ENCODE measurements at places on chromosomes 16 and 17. TPM values are rescaled to one million over a fixed set of nuclear protein-coding genes. Genes with fewer than 3 reads are reported as not detected.

DNA sequence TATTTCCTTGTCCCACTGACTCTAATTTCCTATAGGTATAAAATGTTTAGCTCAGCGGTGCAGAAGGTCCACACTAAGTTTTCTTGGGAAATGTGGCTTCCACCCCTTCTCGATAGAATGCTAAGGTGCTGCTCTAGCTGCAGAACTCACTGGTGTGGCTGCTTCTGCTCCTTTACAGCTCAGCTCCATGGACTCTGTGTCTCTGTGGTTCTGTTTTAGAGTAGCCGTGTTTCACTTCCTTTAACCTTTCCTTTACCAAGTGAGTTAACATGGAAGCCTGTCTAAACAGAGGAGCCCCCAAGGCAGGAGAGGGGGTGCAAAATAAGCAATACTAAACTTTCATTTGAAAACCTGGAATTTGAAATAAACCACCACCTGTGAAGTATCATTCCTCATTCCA is 65.3 kb downstream of the SPECC1 start:
- DNase-seq = no peak
- H3K27ac ChIP-seq = peak overlapping the region; percentile 7
- no peaks in the 10 kb centered on the region for H3K27me3 ChIP-seq

The WIPF2 gene
- total RNA-seq = 10.6 TPM

DNA sequence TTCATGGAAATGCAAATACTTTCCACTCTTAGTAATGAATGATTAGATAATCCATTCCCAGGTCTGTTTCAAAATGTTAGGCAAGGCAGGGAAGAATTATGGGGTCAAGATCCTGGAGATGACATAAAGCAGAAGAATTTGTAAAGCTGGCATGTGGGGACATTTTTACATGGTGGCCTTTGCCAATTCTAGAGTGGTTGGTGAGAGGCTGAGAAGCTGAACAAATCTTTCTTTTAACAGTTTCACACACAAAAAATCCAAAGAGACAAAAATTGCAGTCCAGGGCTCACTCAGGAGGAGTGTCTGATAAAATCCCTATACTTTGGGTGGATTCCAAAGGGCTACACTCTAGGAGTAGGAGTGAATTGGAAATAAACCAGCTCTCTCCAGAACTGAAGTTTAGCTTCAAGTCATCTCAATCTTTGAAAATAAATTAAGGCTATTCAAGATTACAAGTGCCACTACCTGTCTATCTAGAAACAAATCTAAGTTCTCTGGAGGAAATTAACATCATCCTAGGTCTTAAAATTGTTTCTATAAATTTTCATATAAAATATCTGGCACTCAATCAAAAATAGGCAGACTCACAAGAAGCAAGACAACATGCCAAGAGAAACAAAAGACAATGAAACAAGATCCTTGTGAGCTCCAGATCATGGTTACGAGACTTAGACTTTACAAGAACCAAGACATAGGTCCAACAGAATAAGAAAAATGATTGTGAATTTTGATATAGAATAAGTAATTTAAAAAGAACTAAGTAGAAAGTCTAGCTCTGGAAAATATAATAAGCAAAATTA is 113.0 kb upstream of the AXIN2 start:
- DNase-seq = no peak
- no peaks in the 10 kb centered on the region for H3K4me1 ChIP-seq
- H3K27me3 ChIP-seq = no peaks in the 10 kb centered on the region
- H3K4me3 ChIP-seq = no peak overlapping the region

DNA sequence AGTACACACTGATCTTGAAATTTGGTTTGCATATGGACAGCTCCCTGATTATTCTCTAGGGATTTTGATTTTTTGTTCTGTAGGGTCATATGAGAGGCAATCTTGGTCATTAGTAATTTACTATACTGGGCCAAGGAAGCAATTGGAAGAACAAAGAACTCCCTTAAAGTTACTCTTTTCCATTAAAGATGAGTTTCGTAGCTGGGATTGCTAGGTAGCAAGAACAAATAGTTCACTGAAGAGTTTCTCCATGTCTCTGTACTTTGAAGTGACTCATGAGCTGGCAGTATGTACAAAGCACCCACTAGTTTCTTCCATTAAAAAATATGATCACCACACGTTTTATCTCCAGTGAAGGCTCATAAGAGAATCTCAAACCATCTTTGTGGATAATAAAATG is 6.2 kb upstream of the BCAS3 start:
- H3K27ac ChIP-seq = no peak overlapping the region
- H3K27me3 ChIP-seq = no peaks in the 10 kb centered on the region
- H3K4me1 ChIP-seq = peaks cover 1% of the 10 kb centered on the region

- H3K36me3 ChIP-seq = no peaks in the 10 kb centered on the region
- no peaks in the 10 kb centered on the region for H3K27me3 ChIP-seq
- H3K4me3 ChIP-seq = no peak overlapping the region
- H3K4me1 ChIP-seq = no peaks in the 10 kb centered on the region
These were observed 240.1 kb downstream of the GSG1L start for GRCh38 chr16:27823421-27823820.

The CISD3 gene
- total RNA-seq = 12.8 TPM

DNA sequence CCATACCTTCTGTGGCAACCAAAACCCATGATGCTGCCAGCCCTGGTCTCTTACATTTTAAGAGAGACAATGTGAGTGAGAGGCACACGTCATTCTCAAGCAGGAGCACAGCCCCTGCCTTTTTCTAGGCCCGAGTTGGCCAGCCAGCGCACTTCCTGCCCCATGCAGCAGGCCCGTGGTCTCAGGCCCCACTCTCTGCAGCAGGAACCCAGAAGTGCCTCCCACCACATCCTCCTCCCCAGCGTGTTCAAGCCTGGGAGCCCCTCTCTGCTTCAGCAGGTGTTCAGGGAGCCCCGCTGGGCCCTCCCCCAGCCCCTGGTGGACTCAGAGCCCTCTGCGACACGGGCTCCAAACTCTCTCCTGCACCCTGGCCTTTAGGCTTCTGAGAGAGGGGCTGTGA is 30.5 kb downstream of the ITGAE start:
- H3K27ac ChIP-seq = no peak overlapping the region
- DNase-seq = no peak
- no peak overlapping the region for H3K4me3 ChIP-seq
- H3K4me1 ChIP-seq = no peaks in the 10 kb centered on the region
- H3K36me3 ChIP-seq = no peaks in the 10 kb centered on the region
- H3K27me3 ChIP-seq = no peaks in the 10 kb centered on the region

GRCh38 chr16:58442547-58442946 is 50.3 kb downstream of the GINS3 start:
- H3K27ac ChIP-seq = peak overlapping the region; percentile 7
- H3K36me3 ChIP-seq = no peaks in the 10 kb centered on the region
- no peaks in the 10 kb centered on the region for H3K27me3 ChIP-seq
- H3K4me3 ChIP-seq = no peak overlapping the region

DNA sequence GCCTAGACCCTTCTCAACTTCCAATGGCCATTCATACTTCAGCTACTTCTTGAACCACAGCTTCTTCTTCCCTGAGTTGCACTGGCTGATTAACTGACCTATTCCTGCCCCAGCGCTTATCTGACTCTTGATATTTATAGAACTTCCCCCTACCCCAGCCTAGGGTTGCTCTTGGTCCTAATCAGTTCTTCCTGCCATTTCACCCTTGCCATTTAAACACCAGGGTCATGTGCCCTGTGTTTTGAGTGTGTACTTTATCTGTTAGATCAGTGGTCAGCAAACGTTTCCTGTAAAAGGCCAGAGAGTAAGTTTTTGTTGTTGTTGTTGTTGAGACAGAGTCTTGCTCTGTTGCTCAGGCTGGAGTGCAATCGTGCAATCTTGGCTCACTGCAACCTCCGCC is 82.4 kb upstream of the COX10 start:
- DNase-seq = no peak
- no peak overlapping the region for H3K27ac ChIP-seq
- H3K4me3 ChIP-seq = no peak overlapping the region
- H3K36me3 ChIP-seq = no peaks in the 10 kb centered on the region

- no peak for DNase-seq
- H3K27ac ChIP-seq = no peak overlapping the region
- peaks cover 11% of the 10 kb centered on the region for H3K4me1 ChIP-seq
- H3K4me3 ChIP-seq = no peak overlapping the region
- no peaks in the 10 kb centered on the region for H3K36me3 ChIP-seq
These were observed 288.8 kb downstream of the FOXL1 start for GRCh38 chr16:86866986-86867722.

The CA7 gene
- not detected for total RNA-seq

Data from vagina (tissue), 2 donors.